WTC11 (cell line): ENCODE measurements at places on chromosomes 6 and 20. TPM values are rescaled to one million over a fixed set of nuclear protein-coding genes. Genes with fewer than 3 reads are reported as not detected.

BIRC7 gene
- total RNA-seq = 0.17 to 0.23 TPM in 2 of 3 replicates, not detected in the other

- H3K4me1 ChIP-seq = peaks cover 39% of the 10 kb centered on the region
- peaks cover 2% of the 10 kb centered on the region; the same call in 1 of the 2 replicates for H3K36me3 ChIP-seq
- peak; percentile 27 for DNase-seq
- H3K4me3 ChIP-seq = peak overlapping the region; percentile 3; the same call in 1 of the 2 replicates
- no peaks in the 10 kb centered on the region for H3K27me3 ChIP-seq
These were observed 170.9 kb upstream of the STXBP5 start for GRCh38 chr6:147033267-147033666.

DNA sequence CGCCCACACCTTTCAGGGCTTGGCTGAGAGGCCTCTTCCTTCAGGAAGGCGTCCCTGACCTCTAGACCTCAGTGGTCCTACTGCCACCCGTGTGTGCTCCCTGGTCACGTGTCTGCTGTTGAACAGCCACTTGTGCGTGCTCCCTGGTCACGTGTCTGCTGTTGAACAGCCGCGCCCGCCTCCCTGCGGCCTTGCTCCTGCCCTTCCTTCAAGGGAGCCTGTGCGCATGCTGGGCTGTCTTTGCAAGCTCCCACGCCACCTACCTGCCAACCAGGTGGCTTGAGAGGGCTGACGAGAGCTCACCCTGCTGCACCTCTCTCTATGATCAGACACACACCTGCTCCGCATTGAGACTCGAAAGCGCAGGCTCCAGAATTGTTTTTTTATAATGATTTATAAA, 179.3 kb downstream of the BMP7 start:
- H3K4me3 ChIP-seq = no peak overlapping the region
- H3K4me1 ChIP-seq = peaks cover 3% of the 10 kb centered on the region
- H3K36me3 ChIP-seq = no peaks in the 10 kb centered on the region
- DNase-seq = peak; percentile 29

DNA sequence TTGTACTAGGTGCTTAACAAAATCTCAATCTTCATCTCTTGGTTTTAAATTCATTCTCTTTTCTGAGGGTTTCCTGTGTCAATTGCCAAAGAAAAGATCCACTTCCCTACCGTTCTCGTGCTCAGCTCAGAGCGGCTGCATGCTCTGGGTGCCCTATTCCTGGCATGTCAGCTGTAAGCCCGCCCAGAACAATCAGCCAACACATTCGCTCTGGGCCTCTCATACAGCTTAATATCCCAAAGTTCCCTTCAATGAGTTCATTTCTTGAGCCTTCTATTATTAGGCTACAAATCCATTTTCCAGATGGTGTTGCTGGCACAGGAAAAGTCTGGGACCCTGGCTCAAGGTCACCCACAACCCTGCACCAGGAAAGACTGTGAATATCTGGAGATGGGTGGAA, 24.3 kb upstream of the LRFN2 start:
- no peaks in the 10 kb centered on the region; the same call in 1 of the 2 replicates for H3K27me3 ChIP-seq
- no peaks in the 10 kb centered on the region for H3K36me3 ChIP-seq
- H3K27ac ChIP-seq = no peak overlapping the region
- H3K4me3 ChIP-seq = no peak overlapping the region
- DNase-seq = no peak

- H3K4me1 ChIP-seq = peaks cover 22% of the 10 kb centered on the region
- H3K27ac ChIP-seq = no peak overlapping the region
- H3K4me3 ChIP-seq = no peak overlapping the region
- no peak for DNase-seq
- no peaks in the 10 kb centered on the region for H3K36me3 ChIP-seq
These were observed 196.8 kb upstream of the HDDC2 start for GRCh38 chr6:125498606-125499005.
